ENCODE measurements at places on chromosomes 3 and 15.

- no peaks in the 10 kb centered on the region for H3K4me1 ChIP-seq
- H3K4me3 ChIP-seq, result no peak overlapping the region
- no peak for DNase-seq
- H3K27me3 ChIP-seq, result peaks cover 4% of the 10 kb centered on the region
- no peaks in the 10 kb centered on the region for H3K36me3 ChIP-seq
These were observed 206.1 kb upstream of the ATP10A start for GRCh38 chr15:26069231-26069641.

GRCh38 chr3:37028329-37028728 is 35.0 kb downstream of the MLH1 start:
- peak; percentile 88 for DNase-seq
- no peak overlapping the region for H3K4me3 ChIP-seq
- peaks cover 36% of the 10 kb centered on the region for H3K36me3 ChIP-seq
- H3K27ac ChIP-seq, result no peak overlapping the region

DNA sequence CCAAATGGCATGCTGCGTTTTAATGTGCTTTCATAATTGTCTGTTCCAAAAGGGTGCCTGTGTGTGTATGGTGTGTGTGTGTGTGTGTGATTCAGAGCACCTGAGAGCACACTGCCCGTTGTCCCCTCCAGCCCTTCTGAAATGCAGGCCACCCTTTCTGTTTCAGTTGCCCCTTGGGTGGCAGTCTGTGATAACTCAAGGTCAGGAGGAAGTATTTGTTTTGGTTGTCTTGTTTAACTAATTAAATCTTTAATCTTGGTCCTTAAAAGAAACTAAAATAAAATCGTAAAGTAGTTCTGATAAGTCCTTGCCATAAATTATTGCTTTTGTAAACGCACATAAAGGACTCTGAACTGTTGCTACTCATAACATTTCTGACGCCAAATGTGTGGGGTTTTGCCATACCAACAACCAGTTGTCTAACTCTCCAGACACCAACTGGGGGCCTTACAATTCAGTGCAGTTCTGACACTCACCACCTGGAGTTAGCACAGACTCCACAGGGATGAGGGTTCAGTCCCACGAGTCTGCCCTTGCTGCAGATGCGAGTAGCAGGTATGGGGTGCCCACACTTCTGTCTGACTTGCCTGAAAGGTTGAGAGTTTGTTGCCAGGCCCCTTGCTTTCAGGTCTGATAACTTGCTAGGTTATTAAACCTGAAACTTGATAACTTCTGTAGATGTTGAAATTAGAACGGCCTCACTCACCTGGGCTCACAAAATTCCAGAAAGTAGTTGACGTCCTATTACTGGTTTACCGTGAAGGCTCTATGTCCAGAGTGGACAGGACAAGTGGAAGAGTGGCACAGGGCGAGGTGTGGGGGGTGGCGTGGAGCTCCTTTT is 157.3 kb downstream of the IGF1R start:
- H3K27me3 ChIP-seq, result no peaks in the 10 kb centered on the region
- no peaks in the 10 kb centered on the region for H3K36me3 ChIP-seq
- H3K4me3 ChIP-seq, result no peak overlapping the region

GRCh38 chr3:130433306-130433705 is 83.7 kb upstream of the COL6A6 start:
- no peak overlapping the region for H3K4me3 ChIP-seq
- no peaks in the 10 kb centered on the region for H3K27me3 ChIP-seq
- DNase-seq, result no peak
- H3K36me3 ChIP-seq, result no peaks in the 10 kb centered on the region
- H3K27ac ChIP-seq, result no peak overlapping the region
- H3K4me1 ChIP-seq, result no peaks in the 10 kb centered on the region

GRCh38 chr15:70251246-70251990 is 153.7 kb upstream of the TLE3 start:
- H3K27ac ChIP-seq, result no peak overlapping the region
- no peaks in the 10 kb centered on the region for H3K27me3 ChIP-seq
- no peaks in the 10 kb centered on the region for H3K4me1 ChIP-seq
- no peaks in the 10 kb centered on the region for H3K36me3 ChIP-seq
- no peak for DNase-seq

- no peak overlapping the region for H3K4me3 ChIP-seq
- no peaks in the 10 kb centered on the region for H3K36me3 ChIP-seq
- H3K27ac ChIP-seq, result no peak overlapping the region
- no peaks in the 10 kb centered on the region for H3K27me3 ChIP-seq
- no peak for DNase-seq
These were observed 13.8 kb downstream of the RPL39L start for GRCh38 chr3:187125319-187126031.

DNA sequence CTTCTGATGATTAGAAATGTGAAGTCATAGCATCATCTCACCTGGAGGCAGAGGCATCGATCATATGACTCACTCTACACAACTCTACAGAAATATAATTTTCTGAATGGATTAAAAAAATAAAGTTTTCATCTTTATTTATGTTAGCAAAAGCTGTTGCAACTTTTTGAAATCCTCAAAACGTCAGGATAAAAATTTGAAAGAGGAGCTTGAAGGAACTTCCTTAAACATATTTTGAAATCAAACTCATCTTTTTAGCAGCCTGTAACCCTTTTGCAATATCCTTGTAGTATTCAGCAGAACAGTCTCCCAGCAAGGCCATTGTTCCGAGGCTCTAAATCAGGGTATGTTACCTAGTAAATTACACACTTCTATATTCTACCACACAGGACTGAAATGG is 985.4 kb downstream of the PLOD2 start:
- DNase-seq, result no peak
- H3K36me3 ChIP-seq, result no peaks in the 10 kb centered on the region
- no peak overlapping the region for H3K4me3 ChIP-seq

DNA sequence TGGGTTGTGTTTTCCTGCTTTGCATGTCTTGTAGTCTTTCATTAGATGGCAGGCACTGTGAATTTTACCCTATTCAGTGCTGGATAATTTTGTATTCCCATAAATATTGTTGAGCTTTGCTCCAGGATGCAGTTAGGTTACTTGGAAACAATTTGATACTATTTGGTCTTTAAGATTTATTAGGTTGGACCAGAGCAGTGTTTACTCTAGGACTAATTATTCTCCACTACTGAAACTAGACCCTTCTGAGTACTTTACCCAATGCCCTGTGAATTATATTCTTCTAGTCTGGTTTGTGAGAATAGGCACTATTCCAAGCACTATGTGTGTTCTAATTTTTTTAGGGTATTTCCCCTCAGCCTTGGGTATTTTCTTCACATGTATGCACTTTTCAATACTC is 37.8 kb upstream of the TASOR start:
- H3K27me3 ChIP-seq, result no peaks in the 10 kb centered on the region
- H3K4me1 ChIP-seq, result no peaks in the 10 kb centered on the region
- H3K36me3 ChIP-seq, result peaks cover 8% of the 10 kb centered on the region
- H3K27ac ChIP-seq, result no peak overlapping the region
- H3K4me3 ChIP-seq, result no peak overlapping the region

GRCh38 chr3:194869482-194870169 is 183.9 kb downstream of the FAM43A start:
- H3K4me3 ChIP-seq, result no peak overlapping the region
- no peak overlapping the region for H3K27ac ChIP-seq
- no peaks in the 10 kb centered on the region for H3K36me3 ChIP-seq
- H3K4me1 ChIP-seq, result peaks cover 4% of the 10 kb centered on the region
- no peaks in the 10 kb centered on the region for H3K27me3 ChIP-seq

DNA sequence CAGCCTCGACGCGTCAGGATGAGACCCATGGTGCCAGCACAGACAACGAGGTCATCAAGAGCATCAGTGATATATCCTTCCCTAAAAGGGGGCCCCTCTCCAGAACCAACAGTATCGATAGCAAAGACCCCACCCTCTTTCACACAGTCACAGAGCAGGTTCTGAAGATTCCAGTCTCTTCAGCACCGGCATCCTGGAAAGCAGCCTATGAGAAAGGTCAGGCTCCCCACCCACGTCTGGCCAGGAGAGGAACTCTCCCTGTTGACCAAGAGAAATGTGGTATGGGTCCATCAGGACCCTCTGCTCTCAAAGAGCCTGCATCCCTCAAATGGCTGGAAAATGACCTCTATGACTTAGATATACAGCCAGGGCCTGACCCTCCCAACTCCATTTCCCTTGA is 11.6 kb downstream of the ANKRD34C start:
- peaks cover 6% of the 10 kb centered on the region for H3K27me3 ChIP-seq
- no peak overlapping the region for H3K4me3 ChIP-seq
- no peaks in the 10 kb centered on the region for H3K36me3 ChIP-seq
- no peak for DNase-seq
- no peak overlapping the region for H3K27ac ChIP-seq

GRCh38 chr15:83283138-83283812 is 1.2 kb downstream of the BNC1 start:
- no peak overlapping the region for H3K27ac ChIP-seq
- H3K4me1 ChIP-seq, result no peaks in the 10 kb centered on the region
- DNase-seq, result no peak
- H3K27me3 ChIP-seq, result peaks cover 62% of the 10 kb centered on the region
- no peaks in the 10 kb centered on the region for H3K36me3 ChIP-seq

GRCh38 chr3:38099518-38099917 is 37.4 kb downstream of the ACAA1 start:
- H3K27me3 ChIP-seq, result no peaks in the 10 kb centered on the region
- no peak for DNase-seq
- no peak overlapping the region for H3K4me3 ChIP-seq
- no peaks in the 10 kb centered on the region for H3K36me3 ChIP-seq

- H3K4me3 ChIP-seq, result no peak overlapping the region
- peaks cover 15% of the 10 kb centered on the region for H3K4me1 ChIP-seq
- H3K27me3 ChIP-seq, result no peaks in the 10 kb centered on the region
These were observed 86.6 kb downstream of the FNDC3B start for GRCh38 chr3:172125963-172126457.

DNA sequence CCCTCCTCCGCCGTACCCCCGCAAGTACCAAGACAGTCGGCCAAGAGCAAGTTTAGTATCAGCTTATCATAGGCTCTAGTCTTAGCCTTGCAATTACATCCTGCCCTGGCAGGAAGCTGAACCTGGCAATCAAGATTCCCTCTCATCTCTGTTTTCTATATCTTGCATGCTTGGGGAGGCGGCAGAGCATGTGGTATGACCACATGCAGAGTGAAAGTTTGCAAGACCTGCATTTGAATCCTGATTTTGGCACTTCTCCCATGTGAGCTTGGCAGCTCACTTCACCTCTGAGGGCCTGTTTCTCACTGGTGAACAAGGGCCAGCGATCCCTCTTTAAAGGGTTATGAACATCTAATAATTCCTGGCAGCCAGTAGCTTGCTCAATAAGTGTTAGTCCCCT is 106.1 kb upstream of the FRMD4B start:
- H3K36me3 ChIP-seq, result no peaks in the 10 kb centered on the region
- no peak overlapping the region for H3K27ac ChIP-seq
- H3K27me3 ChIP-seq, result no peaks in the 10 kb centered on the region
- no peak overlapping the region for H3K4me3 ChIP-seq
- H3K4me1 ChIP-seq, result no peaks in the 10 kb centered on the region

DNA sequence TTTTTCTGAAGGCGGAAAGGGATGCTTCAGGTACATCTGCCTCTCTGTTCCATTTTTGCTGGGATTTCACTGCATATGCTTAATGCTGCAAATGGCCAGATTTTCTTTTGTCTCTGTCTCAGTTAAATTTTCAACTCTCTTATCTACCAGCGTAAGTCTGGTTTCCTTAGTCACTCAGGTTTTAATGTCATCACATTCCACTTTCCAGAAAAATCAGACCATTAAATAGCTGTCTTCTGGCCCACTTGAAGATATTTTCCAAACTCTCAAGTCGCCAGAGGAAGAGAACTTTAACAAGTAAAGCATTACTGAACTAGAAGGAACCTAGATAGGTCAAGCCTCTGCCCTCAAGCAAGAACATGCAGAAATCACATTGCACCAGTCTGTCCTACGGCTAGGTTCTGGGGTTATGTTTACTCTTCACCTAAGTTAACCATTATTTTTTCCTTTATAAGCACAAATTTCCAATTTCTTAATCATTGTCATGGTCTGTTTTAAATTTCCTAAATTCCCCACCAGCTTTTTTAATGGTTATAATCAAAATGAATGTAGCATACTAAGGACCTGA is 26.5 kb downstream of the AVEN start:
- DNase-seq, result no peak
- no peaks in the 10 kb centered on the region for H3K36me3 ChIP-seq
- no peaks in the 10 kb centered on the region for H3K4me1 ChIP-seq

GRCh38 chr15:34737477-34737876 is 17.3 kb downstream of the GJD2 start:
- no peak overlapping the region for H3K27ac ChIP-seq
- H3K4me1 ChIP-seq, result no peaks in the 10 kb centered on the region
- DNase-seq, result no peak
- no peaks in the 10 kb centered on the region for H3K36me3 ChIP-seq

DNA sequence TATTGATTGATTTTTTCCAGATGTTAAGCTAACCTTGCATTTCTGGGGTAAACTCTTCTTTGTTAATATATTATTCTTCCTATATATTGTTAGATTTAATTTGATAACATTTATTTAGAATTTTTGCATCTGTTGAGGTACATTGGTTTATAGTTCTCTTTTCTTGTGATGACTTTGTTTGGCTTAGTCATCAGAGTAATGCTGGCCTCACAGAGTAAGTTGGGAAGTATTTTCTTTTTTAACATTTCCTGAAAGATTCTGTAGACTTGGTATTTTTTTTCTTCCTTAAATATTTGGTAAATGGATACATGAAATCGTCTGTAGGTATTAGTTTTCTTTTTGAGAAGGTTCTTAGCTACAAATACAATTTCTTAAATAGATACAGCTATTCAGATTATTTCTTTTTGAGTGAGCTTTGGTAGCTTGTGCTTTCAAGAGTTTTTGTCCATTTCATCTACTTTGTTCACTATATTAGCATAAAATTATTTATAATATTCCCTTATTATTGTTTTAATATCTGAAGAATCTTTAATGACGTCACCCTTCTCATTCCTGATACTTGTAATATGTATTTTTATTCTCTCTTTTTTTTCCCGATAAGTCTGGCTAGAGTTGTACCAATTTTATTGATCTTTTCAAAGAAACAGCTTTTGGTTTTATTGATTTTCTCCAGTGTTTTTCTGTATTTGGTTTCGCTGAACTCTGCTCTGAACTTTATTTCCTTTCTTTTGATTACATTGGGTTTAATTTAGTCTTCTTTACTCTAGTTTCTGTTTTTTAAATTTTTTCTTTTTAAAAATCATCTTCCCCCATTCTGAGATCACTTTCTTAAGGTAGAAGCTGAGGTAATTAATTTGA is 6.5 kb upstream of the HPS3 start:
- no peak overlapping the region for H3K4me3 ChIP-seq
- DNase-seq, result no peak
- no peak overlapping the region for H3K27ac ChIP-seq
- H3K4me1 ChIP-seq, result no peaks in the 10 kb centered on the region
- H3K36me3 ChIP-seq, result no peaks in the 10 kb centered on the region
